ENCODE measurements at places on chromosomes 12 and 14. TPM values are rescaled to one million over a fixed set of nuclear protein-coding genes. Genes with fewer than 3 reads are reported as not detected.
A peak's percentile ranks its signal among the peaks of the same experiment; 100 is the strongest.

Gene RAD9B
- 0.09 TPM for total RNA-seq

Gene SLC17A8
- total RNA-seq = 0.26 TPM

GRCh38 chr12:131863711-131864396 is 30.6 kb upstream of the ULK1 start:
- no peaks in the 10 kb centered on the region for H3K36me3 ChIP-seq
- no peak overlapping the region for H3K4me3 ChIP-seq
- H3K27ac ChIP-seq = no peak overlapping the region
- no peak for DNase-seq
- H3K4me1 ChIP-seq = peaks cover 30% of the 10 kb centered on the region

DNA sequence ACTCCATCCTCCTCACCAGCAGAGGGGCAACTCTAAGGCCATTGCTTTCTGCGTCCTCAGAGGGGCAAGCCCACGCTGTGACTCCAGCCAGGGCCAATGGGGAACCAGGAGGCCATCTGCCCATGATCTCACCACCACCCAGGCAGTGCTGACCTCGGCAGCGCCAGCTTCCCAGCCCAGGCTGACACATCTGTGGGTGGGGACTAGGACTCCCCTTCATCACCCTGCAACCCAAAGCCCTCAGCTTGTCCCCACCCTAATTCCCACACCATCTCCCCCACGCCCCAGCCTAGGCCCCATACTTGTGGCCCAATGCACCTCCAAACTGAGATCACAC is 58.6 kb downstream of the VWF start:
- peaks cover 12% of the 10 kb centered on the region for H3K4me1 ChIP-seq
- no peak for DNase-seq
- no peaks in the 10 kb centered on the region for H3K36me3 ChIP-seq
- no peak overlapping the region for H3K4me3 ChIP-seq

Gene PRPH
- total RNA-seq = 1.7 TPM

Gene AGAP2
- 2.0 TPM for total RNA-seq

Gene NGB
- 0.33 TPM for total RNA-seq

DNA sequence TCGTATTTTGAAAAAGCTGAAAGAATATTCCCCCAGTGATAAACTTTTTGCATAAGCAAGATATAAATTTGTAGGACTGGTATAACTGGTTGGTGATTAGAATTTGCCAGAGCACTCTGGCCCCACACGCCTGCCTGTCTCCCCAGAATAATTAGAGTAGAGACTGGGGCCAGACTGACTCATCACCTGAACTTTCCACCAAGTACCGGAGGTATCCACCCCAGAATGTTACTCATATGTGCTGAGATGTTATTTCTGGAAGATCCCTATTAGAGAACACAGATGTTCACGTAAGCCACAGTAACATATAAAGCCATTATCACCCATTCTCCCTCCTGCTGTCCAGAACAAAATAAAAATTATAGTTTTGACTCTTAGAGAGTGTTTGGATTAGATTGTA is 49.5 kb upstream of the PIWIL1 start:
- peaks cover 22% of the 10 kb centered on the region for H3K27me3 ChIP-seq
- no peak overlapping the region for H3K4me3 ChIP-seq
- peaks cover 50% of the 10 kb centered on the region for H3K36me3 ChIP-seq
- H3K27ac ChIP-seq = no peak overlapping the region
- H3K4me1 ChIP-seq = no peaks in the 10 kb centered on the region
- DNase-seq = no peak

DNA sequence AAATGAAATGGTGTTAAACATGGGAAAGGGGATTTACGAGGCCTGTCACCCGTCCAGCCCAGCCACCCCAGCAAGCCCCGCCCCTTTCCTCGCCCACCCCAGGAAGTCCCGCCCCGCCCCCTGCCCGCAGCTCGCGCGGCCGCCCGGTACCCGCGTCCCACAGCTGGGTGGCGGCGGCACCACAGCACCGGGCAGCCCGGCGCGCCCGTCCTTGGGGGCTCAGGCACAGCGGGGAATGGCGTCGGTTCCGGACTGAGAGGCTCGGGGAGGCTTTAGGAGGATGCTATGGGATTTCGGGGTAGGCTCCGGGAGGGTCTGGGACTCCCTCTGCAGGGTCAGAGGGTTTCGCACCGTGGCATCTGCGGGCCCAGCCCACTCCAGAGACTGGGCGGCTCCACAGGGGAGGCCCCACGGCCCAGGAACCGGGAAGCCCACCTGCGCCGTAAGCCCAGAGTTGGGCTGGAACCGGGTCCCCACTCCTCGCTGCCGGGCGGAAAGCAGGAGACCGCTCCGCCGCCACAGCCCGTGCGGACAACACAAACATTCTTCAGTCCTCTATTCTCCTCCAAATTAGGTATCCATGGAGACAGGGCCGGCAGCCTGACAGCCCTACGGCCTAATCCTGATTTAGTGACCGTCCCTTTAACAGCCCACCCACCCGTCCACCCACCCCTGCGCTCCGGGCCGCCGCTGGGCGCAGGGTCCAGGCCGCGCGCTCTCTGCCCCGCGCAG is 1.4 kb downstream of the FIGNL2 start:
- H3K27ac ChIP-seq = no peak overlapping the region
- H3K27me3 ChIP-seq = peaks cover 52% of the 10 kb centered on the region
- peak; percentile 64 for DNase-seq
- peak overlapping the region; percentile 75 for H3K4me3 ChIP-seq
- no peaks in the 10 kb centered on the region for H3K36me3 ChIP-seq

GRCh38 chr14:65277027-65277426 is 135.5 kb upstream of the FUT8 start:
- H3K36me3 ChIP-seq = peaks cover 5% of the 10 kb centered on the region
- H3K4me3 ChIP-seq = no peak overlapping the region

- no peak for DNase-seq
- H3K36me3 ChIP-seq = no peaks in the 10 kb centered on the region
- H3K4me3 ChIP-seq = no peak overlapping the region
These were observed 132.0 kb upstream of the ARHGAP5 start for GRCh38 chr14:31945074-31945613.

GRCh38 chr14:33796356-33796755 is 154.5 kb downstream of the EGLN3 start:
- H3K4me3 ChIP-seq = no peak overlapping the region
- no peak overlapping the region for H3K27ac ChIP-seq
- H3K36me3 ChIP-seq = no peaks in the 10 kb centered on the region
- H3K4me1 ChIP-seq = peaks cover 24% of the 10 kb centered on the region
- no peak for DNase-seq
- peaks cover 25% of the 10 kb centered on the region for H3K27me3 ChIP-seq

Gene TEX52
- not detected for total RNA-seq

DNA sequence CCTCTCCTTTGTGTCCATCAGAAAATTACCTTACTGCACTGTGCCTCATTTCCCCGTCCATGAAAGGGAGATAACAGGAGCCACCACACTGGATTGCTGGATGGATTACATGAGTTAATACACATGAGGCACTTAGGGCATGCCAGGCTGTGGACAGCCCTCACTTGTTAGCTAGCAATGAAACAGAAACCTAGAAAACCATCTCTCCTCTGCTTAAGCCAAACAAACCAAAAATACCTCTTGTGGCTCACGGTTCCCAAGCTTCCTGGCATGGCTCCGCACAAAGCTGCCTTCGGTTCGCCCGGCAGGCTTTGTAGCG is 660 bp upstream of the HCFC2 start:
- H3K27ac ChIP-seq = no peak overlapping the region
- no peak for DNase-seq
- peaks cover 8% of the 10 kb centered on the region for H3K4me1 ChIP-seq
- H3K4me3 ChIP-seq = peak overlapping the region; percentile 89

GRCh38 chr12:79775355-79776027 is 84.7 kb upstream of the PAWR start:
- H3K4me1 ChIP-seq = no peaks in the 10 kb centered on the region
- no peaks in the 10 kb centered on the region for H3K27me3 ChIP-seq
- H3K36me3 ChIP-seq = peaks cover 5% of the 10 kb centered on the region
- H3K27ac ChIP-seq = 0 out of 2 replicates have a peak overlapping the region, but pooled peaks have one; percentile 18
- H3K4me3 ChIP-seq = no peak overlapping the region

- no peak overlapping the region for H3K4me3 ChIP-seq
- no peaks in the 10 kb centered on the region for H3K36me3 ChIP-seq
- peaks cover 22% of the 10 kb centered on the region for H3K4me1 ChIP-seq
- DNase-seq = no peak
These were observed 696.6 kb downstream of the DIO2 start for GRCh38 chr14:79514700-79515099.

DNA sequence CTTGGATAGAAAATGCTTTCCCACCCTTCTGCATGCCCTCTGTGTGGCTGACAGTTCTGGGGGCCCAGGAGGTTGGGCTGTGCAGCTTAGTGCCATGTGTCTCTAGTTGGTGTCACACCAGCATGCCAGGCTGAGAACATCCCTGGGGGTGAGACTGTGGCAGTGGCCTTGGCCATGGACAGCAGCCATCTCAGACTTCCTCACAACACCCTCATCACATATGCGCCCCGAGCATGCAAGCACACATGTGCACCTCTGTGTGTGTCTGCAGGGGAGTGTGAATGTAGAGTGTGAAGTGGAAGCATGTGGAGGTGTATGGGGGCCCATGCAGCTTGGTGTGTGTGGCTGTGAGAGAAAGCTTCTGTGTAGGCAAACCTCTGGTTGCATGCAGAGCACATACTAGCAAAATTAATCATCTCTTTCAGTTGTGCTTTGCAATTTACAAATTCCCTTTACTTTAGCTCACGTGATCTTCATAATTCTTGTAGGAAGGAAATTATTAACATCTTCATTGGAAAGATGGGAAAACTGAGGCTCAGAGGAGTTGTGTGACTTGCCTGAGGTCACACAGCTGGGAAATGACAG is 8.4 kb downstream of the ASIC1 start:
- H3K36me3 ChIP-seq = no peaks in the 10 kb centered on the region
- no peak for DNase-seq
- peaks cover 8% of the 10 kb centered on the region for H3K4me1 ChIP-seq
- peaks cover 7% of the 10 kb centered on the region for H3K27me3 ChIP-seq
- no peak overlapping the region for H3K27ac ChIP-seq

Gene CMA1
- total RNA-seq = not detected

DNA sequence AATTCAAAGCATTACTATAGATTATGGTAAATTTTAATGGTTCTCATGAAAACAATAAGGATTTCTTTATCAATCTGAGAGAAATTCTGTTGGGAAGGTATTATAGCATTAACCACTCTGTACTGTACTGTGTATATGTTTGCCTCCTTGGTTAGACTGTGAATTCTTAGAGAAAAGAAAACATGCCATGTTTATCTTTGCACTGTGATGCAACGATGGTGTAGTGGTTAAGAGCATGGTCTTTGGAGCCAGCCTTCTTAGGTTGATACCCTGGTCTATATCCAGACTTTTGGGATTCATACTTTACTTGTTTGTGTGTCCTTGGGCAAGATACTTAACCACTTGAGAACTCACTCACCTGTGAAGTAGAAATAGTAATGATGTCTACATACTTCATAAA is 32.2 kb upstream of the NUBPL start:
- H3K4me3 ChIP-seq = no peak overlapping the region
- no peaks in the 10 kb centered on the region for H3K36me3 ChIP-seq
- no peaks in the 10 kb centered on the region for H3K4me1 ChIP-seq
- H3K27ac ChIP-seq = no peak overlapping the region

DNA sequence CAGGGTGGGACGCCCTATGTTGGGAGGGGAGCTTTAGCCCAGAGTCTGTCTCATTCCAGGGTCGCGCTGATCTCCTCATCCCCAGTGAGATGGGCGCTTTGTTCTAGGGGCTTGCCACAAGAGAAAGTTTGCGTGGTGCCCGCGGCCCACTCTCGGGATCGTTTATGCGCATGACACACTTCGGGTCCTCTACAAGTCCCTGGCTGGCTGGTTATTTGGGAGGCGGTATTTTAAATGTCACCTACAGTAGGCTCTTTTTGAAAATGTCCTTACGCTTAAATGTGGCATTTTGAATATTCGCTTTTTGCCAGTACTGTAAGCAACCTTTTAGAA is 541 bp downstream of the GOLT1B start:
- H3K27me3 ChIP-seq = no peaks in the 10 kb centered on the region
- no peak overlapping the region for H3K27ac ChIP-seq

DNA sequence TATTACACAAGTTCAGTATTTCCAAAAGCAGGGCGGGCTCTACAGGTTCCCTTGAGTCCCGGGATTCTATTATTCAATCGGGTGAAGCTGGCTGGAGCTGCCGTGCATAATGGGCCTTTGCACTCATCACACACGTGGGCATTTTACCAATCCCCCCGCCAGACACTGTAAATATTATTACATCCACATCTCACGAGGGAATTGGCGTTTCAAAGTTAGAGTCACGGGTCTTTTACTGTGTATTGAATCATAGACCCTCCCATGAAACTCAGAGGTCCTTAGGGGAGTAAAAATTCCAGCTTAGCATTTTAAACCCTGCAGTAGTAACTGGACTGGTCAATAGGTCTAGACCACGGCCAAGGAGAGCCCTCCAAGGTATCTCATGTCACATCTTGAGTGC is 70.3 kb downstream of the MAP1LC3B2 start:
- DNase-seq = no peak
- no peak overlapping the region for H3K27ac ChIP-seq
- H3K4me3 ChIP-seq = no peak overlapping the region
- no peaks in the 10 kb centered on the region for H3K27me3 ChIP-seq

Gene AKAP5
- 2.8 TPM for total RNA-seq

Gene KRT73
- total RNA-seq = not detected

Gene CD4
- 2.7 TPM for total RNA-seq

- peaks cover 17% of the 10 kb centered on the region for H3K4me1 ChIP-seq
- H3K36me3 ChIP-seq = no peaks in the 10 kb centered on the region
- no peak overlapping the region for H3K4me3 ChIP-seq
- H3K27ac ChIP-seq = no peak overlapping the region
- DNase-seq = no peak
These were observed 71.7 kb downstream of the PTPRO start for GRCh38 chr12:15393995-15394394.

GRCh38 chr12:48966177-48966895 is 5.2 kb downstream of the WNT10B start:
- peak; percentile 33 for DNase-seq
- H3K36me3 ChIP-seq = no peaks in the 10 kb centered on the region
- no peak overlapping the region for H3K27ac ChIP-seq
- H3K4me1 ChIP-seq = peaks cover 62% of the 10 kb centered on the region

Gene KRT81
- 0.34 TPM for total RNA-seq

GRCh38 chr12:89947437-89948270 is 239.0 kb upstream of the ATP2B1 start:
- no peaks in the 10 kb centered on the region for H3K36me3 ChIP-seq
- H3K27me3 ChIP-seq = no peaks in the 10 kb centered on the region
- peaks cover 30% of the 10 kb centered on the region for H3K4me1 ChIP-seq
- 0 out of 2 replicates have a peak overlapping the region, but pooled peaks have one; percentile 2 for H3K4me3 ChIP-seq

- peaks cover 4% of the 10 kb centered on the region for H3K4me1 ChIP-seq
- no peaks in the 10 kb centered on the region for H3K36me3 ChIP-seq
- no peak overlapping the region for H3K4me3 ChIP-seq
- no peaks in the 10 kb centered on the region for H3K27me3 ChIP-seq
- no peak overlapping the region for H3K27ac ChIP-seq
- DNase-seq = no peak
These were observed 34.4 kb upstream of the P2RX4 start for GRCh38 chr12:121175383-121176119.

GRCh38 chr14:58607952-58608317 is 29.8 kb upstream of the DACT1 start:
- no peaks in the 10 kb centered on the region for H3K36me3 ChIP-seq
- H3K4me3 ChIP-seq = no peak overlapping the region
- peaks cover 29% of the 10 kb centered on the region for H3K4me1 ChIP-seq

DNA sequence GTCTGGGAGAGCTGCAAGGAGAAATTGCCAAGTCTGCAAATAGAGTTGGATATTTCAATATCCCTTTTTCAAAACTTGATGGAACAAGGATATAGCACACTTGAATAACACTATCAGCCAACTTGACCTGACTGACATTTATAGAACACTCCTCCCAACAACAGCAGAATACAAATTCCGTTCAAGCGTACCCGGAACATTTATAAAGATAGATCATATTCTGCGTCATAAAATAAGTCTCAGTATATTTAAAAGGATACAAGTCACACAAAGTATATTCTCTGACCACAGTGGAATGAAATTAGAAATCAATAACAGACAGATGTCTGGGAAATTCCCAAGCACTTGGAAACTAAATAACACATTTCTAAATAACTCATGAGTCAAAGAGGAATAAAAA is 29.0 kb upstream of the MEG3 start:
- H3K4me3 ChIP-seq = no peak overlapping the region
- no peak overlapping the region for H3K27ac ChIP-seq
- H3K27me3 ChIP-seq = peaks cover 4% of the 10 kb centered on the region

Gene PAX9
- not detected for total RNA-seq
